ENCODE measurements at places on chromosomes 3 and 15.

DNA sequence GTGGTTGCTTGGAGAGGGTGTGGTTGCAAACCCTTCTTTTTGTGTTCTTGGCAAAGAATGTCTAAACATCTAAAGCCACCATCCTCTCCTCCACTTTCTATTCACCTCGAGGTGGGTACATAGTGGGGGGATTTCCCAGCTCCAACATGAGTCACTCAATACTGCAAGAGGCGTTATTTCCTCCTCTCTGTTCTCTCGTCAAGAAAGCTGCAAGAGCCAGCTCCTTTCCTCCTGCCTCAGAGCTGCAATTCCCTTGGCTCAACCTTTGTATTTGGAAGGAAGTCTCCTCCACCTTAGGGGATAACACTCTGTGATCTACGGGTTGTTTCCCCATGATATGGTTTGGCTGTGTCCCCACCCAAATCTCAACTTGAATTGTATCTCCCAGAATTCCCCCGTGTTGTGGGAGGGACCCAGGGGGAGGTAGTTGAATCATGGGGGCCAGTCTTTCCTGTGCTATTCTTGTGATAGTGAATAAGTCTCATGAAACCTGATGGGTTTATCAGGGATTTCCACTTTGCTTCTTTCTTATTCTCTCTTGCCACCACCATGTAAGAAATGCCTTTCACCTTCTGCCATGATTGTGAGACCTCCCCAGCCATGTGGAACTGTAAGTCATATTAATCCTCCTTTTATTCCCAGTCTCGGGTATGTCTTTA lies 138.4 kb downstream of the PLCL2 start:
- peak; percentile 56 for DNase-seq

- no peak for DNase-seq
Measured at GRCh38 chr15:88622605-88622975, 1.4 kb downstream of the AEN start.

DNA sequence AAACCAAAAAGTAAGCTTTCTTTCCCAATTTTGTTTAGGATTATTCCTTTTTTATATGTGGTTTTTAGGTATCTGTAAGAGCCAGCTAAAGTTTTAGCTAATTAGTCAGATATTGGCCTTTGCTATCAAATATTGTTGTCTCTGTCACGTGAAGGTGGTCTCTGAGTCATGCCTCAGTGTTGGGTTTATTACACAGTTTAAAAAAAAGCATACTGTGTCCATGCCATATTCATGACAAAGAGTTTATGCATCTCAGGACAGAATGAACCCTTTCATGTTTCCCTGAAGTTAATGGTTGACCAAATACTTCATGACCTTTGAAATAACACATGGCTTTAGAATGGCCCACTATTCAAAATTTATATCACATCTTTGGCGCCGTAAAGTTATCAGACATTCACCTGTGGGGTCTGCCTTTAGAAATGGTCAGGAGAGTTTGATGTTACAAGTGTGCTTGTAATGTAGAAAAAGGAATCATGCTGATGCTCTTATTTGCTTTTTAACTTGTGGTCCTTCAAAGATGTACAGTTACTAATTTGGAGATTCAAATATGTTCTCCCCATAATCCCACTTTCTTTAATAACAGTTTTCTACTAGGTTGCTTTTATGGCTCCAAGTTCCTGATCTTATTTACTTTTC lies 101.5 kb downstream of the MYRIP start:
- DNase-seq, result no peak

DNA sequence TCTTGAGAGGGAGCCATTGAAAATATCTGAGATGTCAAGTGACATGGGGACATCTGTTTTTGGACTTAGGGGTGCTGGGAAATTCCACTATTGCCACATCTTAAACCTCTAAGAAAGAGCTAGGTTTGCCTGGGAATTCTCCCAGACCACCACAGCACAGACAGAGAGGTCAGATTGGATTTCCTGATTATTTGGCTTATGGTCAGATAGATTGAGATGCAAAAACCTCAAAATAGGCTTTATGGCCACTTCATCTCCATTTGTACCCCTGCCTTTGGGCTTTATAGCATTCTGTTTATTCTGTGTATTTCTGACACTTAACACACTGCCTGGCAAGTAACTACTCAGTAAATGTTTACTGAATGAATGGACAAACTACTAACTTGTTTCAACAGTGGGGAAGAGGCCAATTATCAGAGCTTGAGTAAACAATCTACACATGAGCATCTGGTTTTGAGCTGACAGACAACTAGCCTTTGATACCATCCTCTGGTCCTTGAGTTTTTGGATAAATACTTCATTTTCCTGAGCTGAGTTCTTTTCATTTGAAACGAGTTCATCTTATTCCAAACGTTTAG lies 81.8 kb downstream of the TP63 start:
- DNase-seq, result no peak

GRCh38 chr3:5220667-5221431 lies 33.3 kb downstream of the EDEM1 start:
- no peak for DNase-seq

DNA sequence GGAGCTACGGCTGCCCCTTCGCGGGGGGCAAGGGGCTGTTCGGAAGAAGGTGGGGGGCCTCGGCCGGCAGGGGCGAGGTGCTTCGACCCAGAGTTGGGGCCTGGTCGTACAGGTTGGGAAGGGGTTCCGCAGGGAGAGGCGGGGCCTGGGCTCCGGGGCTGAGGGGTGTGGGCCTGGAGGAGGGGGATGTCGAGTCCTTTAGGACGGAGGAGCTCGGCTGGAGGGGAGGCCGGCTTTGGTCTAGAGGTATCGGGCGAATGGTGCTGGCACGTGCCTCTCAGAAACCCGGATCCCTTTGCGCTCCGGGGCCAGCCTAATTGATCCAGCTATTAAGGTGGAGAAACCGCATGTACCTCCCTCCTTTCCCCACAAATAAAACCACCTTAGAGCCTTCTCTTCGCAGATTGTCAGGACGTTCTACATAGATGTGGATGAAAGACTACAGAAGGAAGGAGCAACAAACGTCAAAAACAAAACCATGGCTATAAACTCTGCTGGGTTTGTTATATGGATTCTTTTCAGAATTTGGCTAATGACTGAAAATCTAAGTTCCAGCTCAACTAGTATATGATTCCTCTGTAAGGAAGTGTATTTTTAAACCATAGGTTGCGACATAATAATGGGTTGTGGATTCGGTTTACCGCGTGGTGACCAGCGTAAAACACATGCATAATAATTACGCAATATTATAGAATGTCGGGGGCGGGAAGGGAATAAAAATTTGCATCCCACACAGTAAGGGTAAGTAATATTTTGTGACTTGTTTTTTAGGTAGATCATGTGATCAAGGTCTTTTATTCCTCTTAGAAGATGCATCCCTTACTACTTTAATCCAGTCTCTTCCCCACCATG lies 644 bp upstream of the NGLY1 start:
- DNase-seq, result no peak

DNA sequence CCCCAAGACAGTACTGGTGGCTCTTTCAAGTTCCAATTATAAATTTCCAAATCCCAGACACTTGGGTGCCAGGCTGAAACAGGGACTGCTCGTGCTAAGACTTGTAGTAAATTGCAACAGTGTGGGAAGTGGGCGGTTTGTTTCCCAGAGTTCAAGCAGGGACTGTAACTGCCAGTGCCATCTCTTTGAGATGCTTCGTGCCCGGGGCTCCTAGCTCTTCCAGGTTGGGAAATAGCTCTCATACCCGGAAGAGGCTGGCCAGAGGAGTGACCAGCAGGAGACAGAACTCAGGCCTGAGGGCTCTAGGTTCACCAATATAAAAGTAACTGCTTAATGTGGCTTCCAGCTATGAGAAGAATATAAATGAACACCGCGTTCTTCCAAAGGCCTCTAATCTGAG lies 54.0 kb upstream of the NEO1 start:
- DNase-seq, result no peak

GRCh38 chr15:91561371-91562100 lies 292.0 kb upstream of the SLCO3A1 start:
- no peak for DNase-seq

DNA sequence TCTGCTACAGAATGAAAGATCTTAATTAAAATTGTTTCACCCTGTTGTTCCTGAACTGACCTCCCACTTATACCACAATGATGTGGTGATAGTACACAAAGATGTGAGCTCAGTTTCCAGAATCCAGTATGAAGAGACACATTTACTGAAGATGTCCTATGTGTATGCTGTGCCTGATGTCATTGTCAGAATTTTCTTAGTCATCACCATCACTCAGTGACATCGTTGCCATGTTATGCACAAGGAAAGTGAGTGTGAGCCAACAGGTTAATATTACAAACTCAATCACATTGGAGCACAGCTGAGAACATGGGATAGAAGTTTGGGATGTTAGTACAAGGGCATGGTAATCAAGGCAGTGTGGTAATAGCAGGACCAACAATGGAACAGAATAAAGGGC lies 199.7 kb upstream of the CHRNA7 start:
- DNase-seq, result no peak

DNA sequence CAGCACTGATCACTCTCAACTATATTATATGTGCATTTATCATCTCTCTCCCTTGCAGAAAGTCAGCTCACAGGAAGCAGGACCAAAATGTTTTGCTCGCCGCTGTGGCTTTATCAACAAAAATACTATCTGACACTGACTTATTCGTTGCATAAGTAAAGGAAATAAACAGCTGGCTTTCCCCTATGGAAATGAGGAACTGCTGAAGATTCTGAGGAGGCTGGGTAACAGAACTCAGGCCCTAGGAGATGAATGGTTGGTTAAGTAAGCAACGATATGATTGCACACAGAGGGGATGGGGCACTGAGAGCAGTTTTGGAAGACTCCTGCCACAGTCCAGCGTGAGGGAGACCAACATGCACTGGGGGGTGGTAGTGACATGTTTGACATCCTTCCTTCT lies 181.1 kb downstream of the STT3B start:
- no peak for DNase-seq

DNA sequence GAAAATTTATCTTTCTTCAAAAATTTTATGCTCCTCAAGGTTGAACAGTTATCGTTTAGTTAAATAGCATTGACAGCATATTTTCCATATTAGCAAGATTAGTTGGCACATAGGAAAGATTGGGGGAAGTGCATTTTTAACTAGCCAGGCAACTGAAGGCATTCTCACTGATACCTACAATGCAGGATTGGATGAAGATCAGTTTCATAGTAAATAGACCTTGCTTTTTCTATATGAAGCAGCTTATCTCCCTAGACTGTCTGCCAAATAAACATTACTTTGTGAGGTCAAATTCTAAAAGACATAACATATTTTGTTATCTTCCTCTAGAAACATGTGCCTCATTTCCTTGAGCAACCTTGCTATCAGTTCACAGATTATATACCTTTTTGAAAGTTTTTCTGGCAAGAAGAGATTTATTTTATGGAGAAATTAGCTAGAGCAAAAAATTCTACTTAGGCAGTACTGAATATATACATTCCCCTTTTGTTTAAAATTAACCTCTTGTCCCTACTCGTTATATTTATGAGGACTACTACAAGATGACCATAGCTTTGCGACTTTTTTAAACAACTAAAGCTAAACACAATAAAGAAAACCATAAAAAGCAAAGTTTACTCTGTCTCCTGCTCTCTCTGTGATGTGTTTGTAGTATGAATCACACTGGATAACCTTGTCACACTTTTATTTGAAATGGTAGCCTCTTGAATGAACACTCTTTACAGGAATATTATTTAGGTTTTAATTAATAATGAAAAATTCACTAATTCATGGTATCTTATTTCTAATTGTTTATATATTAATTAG lies 654.9 kb upstream of the TBL1XR1 start:
- DNase-seq, result no peak

DNA sequence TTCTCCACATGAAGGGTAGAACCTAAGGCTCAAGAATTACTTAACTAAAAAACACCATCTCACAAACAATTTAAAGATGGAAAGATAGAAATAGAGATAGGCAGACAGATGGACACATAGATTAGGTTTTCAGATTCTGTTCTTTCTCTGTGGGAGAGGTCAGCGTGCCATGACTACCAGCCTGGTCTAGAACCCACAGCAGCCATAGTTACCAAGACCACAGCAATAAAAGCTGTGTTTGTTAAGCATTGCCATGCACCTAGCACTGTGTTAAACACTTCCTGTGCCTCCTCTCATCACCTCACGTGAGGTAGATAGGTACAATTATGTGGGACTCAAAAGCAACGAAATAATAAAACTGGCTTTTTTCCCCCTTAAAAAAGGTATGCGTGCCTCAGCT lies 83.1 kb upstream of the TSEN2 start:
- no peak for DNase-seq

GRCh38 chr15:85407421-85408269 lies 27.2 kb downstream of the AKAP13 start:
- DNase-seq, result no peak

- DNase-seq, result no peak
Measured at GRCh38 chr15:67563092-67563491, 20.6 kb downstream of the MAP2K5 start.

DNA sequence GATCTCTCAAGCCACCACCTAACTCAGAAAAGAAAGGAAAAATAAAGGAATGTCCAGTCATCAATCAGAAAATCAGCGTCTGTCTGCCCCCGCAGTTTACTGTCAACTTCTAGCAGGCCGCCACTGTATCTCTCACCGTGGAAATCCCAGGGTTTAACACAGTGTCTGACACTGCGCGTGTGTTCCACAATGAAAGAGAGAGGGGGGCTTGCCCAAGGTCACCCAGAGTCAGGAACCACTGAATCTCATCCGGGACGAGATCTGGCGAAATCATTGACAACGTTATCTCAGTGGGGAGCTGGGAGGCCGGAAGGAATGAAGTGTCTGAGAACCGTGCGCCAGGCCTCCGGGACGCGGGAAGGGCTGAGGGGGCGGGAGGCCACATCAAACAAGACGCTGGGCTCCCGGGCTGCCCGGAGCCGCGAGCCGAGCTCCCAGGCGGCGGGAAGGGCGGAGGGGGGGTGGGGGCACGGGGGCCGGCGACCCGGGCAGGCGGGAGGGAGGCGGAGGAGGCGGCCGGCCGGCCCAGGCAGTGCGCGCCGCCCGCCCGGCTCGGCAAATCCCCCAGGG lies 2.2 kb upstream of the HES1 start:
- DNase-seq, result no peak

DNA sequence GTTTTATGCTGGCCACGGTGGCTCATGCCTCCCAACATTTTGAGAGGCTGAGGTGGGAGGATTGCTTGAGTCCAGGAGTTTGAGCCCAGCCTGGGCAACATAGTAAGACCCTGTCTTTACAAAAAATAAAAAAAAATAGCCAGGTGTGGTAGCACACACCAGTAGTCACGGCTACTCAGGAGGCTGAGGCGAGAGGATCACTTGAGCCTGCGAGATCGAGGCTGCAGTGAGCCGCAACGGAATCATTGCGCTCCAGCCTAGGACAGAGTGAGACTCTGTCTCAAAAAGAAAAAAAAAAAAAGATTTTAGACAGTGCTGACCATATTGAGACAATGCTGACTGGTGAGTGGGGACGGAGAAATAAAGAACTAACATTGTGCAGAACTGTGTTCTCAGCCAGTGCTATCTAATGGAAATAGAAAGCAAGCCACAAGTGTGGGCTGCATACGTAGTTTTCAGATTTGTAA lies 67.2 kb downstream of the ST6GAL1 start:
- no peak for DNase-seq

Measured in CD4-positive, alpha-beta T cell treated with Interleukin-21 for 1 hour (primary cell).